ENCODE measurements at places on chromosomes 11 and 22. TPM values are rescaled to one million over a fixed set of nuclear protein-coding genes. Genes with fewer than 3 reads are reported as not detected.
A peak's percentile ranks its signal among the peaks of the same experiment; 100 is the strongest.

Gene RCOR2
- 0.49 TPM for total RNA-seq

Gene CABP4
- 0.38 TPM for total RNA-seq

Gene FAM180B
- not detected for total RNA-seq

Gene UBTFL1
- total RNA-seq = not detected

Gene RHBDD3
- total RNA-seq = 14.3 TPM

DNA sequence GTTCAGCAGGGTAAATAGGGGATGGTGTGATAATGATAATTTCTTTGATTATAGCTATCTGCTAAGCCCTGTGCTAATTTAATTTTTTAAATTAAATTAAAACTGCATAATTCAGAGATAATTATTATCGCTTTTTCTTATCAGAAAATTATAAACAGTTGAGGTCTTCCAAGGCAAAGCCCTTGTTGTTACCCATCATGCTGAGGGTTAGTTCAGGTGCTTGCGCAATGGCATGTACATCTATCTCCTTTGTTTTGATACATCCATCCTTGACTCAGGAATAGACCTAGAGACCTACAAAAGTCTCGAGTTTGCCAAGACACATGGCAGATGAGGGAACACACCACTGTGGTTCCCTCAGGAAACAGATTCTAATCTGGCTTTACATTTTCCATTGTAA, 737.6 kb downstream of the DLG2 start:
- no peaks in the 10 kb centered on the region for H3K27me3 ChIP-seq
- no peak overlapping the region for H3K27ac ChIP-seq
- no peak overlapping the region for H3K4me3 ChIP-seq

- no peak for DNase-seq
- no peaks in the 10 kb centered on the region for H3K36me3 ChIP-seq
- H3K27ac ChIP-seq = no peak overlapping the region
- no peaks in the 10 kb centered on the region for H3K27me3 ChIP-seq
- H3K4me1 ChIP-seq = no peaks in the 10 kb centered on the region
- H3K4me3 ChIP-seq = no peak overlapping the region
These were observed 381.6 kb upstream of the CADM1 start for GRCh38 chr11:115885535-115886421.

GRCh38 chr11:44885065-44885810, 65.4 kb downstream of the TP53I11 start:
- H3K27ac ChIP-seq = peak overlapping the region; percentile 73
- no peak overlapping the region for H3K4me3 ChIP-seq
- DNase-seq = no peak
- no peaks in the 10 kb centered on the region for H3K4me1 ChIP-seq
- H3K27me3 ChIP-seq = no peaks in the 10 kb centered on the region

- H3K27me3 ChIP-seq = no peaks in the 10 kb centered on the region
- H3K36me3 ChIP-seq = no peaks in the 10 kb centered on the region
- H3K27ac ChIP-seq = no peak overlapping the region
- H3K4me1 ChIP-seq = no peaks in the 10 kb centered on the region
- H3K4me3 ChIP-seq = no peak overlapping the region
These were observed 331.8 kb upstream of the SYN3 start for GRCh38 chr22:33389936-33390335.

GRCh38 chr22:26702906-26703830, 45.8 kb downstream of the MIAT start:
- no peaks in the 10 kb centered on the region for H3K27me3 ChIP-seq
- no peak overlapping the region for H3K4me3 ChIP-seq
- no peaks in the 10 kb centered on the region for H3K36me3 ChIP-seq
- H3K4me1 ChIP-seq = no peaks in the 10 kb centered on the region
- DNase-seq = no peak
- H3K27ac ChIP-seq = no peak overlapping the region
